ENCODE measurements at places on chromosomes 3 and 15.

DNA sequence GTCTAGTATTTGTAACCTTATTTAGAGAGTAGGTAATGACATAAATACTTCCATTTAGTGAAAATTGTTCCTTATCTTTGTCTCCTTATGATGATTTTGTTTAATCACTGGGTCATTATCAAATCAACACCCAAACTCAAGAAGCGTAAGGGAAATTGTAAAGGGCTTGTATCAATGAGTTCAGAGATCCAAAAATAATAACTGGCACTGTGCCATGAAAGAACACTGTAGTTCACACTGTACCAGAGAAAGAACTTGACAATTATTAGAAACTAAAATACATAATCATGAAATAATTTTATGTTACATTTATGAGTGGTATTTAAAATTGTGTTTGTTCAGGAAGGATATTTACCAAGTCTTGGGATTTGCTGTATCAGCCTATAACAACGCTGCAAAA, 895.4 kb downstream of the FHIT start:
- no peak for DNase-seq

GRCh38 chr15:77569729-77570125, 63.0 kb downstream of the LINGO1 start:
- DNase-seq = no peak

- no peak for DNase-seq
Measured at GRCh38 chr3:39910826-39911464, 101.5 kb downstream of the MYRIP start.

DNA sequence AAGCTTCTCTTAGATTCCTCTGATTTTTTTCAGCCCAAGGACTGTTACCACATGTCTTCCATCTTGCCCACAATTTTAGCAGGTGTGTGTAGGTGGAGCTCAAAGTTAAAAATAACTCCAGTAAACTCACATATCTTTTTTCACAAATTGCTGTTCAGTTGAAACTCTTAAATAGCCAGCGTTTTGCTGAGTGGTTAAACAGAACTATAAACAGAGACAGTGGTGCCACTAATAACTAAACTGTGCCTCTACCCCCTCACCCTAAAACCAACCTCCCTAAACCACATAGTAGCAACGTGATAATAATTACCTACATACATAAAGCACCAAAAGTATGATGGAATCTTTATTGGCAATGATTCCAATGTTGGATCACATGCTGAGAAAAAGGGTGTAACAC, 525.1 kb downstream of the PDCD6IP start:
- no peak for DNase-seq

GRCh38 chr3:65641045-65641444, 397.7 kb downstream of the MAGI1 start:
- DNase-seq = no peak

DNA sequence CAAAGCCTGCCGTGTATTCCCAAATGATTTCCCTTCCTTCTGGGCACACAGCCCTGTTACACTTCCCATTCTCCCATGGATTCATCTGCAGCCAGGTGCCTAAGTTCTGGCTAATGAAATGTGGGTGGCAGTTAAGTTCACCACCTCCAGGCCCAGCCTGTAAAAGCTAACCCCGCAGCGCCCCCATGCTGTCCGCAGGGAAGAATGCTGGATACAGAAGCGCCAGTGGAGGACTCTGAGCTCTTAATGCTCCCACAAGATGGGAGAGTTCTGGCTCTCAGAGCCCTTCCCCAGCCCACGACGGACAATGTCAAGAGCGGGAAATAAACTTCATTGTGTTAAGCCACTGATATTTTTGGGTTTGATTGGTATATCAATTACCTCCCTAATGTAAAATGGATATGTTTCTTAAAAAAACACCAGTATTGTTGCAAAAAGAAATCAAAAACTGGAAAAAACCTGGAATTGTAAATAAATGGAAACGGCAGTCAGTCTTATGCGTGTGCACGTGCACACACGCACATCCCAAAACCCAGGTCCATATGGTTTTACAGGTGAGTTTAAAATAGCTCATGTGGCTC, 37.7 kb upstream of the FGD5 start:
- no peak for DNase-seq

GRCh38 chr3:100234364-100234763, 26.4 kb upstream of the TBC1D23 start:
- no peak for DNase-seq
